ENCODE measurements at places on chromosomes 1 and 21.

DNA sequence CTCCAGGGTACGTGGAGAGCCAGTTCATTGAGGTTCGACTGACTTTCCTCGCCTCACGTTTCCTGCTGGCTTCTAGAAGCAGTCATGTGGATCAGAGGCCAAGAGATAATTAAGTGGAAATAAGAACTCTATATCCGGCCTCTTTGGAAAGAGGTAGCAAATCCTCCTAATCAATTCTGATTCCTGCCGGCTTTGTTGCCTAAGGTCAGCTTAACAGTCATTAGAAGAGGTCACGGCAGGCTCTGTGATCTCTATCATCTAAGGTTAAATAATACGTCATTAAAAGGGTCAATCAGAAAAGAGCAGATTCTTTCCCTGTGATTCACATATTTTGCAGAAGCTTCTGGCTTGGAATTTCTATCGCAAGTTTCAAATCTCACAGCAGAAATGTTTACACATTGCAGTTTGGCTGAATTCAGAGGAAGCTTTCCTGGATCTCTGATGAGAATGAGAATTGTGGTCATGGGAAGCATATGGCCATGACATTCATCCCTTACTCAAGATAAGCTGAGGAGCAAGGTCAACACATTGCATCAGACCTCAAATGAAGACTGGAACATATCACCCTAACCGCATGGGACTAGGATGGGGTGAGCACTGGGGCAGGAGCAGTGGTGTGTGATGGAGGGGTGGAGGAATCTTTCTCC, 189.4 kb downstream of the PBX1 start:
- no peak for DNase-seq

DNA sequence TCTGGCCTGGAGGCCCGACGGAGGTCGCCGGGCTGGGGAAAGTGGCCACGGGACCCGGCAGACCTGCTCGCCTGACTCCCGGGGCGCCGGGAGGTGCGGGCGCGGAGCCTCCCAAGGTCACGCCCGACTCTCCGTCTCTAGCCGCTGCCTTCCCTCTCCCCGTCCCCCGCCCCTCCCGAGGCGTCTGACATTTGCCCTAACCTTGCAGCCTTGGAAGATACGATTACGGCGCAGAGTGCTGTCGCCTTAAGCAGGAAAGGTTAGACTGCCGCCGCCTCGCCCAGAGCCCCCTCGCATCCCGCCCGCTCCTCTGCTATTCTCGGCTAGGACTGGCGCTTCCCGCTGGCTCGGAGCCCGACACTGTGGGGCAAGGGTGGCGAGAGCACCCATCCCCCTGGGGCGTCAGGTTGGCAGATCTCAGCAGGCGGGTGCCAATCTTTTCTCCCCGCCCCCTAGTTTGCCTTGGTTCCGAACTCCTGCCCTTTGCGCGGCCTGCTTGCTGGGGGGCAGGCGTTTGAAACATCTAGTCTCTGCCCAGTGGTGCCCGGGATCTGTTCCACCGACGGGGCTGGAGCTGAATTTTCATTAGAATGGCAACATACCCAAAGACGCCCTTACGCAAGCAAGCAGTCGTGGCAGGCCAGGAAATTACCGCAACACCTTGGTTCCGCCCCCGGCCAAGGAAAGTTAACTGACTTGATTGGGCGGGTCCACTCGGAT, 835 bp downstream of the PGM1 start:
- peak; percentile 63 for DNase-seq

- DNase-seq, result no peak
These were observed 34.8 kb downstream of the HSPG2 start for GRCh38 chr1:21902026-21903012.

DNA sequence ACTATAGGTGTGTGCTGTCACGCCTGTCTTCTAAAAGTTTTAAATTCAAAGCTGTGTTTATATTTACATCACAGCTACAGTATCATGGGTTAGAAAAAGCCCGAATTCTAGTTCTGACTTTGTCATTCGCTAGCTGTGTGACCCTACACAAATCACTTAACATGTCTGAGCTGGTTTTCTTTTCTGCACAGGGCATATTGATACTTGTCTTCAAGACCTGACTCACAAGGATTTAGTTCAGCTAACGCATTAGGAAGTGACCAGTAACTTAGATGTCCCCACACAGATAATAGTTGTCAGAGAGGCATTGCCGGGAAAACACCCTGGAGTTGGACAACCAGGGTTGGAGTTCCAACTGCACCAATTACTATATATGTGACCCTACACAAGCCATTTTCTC, 25.9 kb downstream of the GIPC2 start:
- DNase-seq, result no peak

DNA sequence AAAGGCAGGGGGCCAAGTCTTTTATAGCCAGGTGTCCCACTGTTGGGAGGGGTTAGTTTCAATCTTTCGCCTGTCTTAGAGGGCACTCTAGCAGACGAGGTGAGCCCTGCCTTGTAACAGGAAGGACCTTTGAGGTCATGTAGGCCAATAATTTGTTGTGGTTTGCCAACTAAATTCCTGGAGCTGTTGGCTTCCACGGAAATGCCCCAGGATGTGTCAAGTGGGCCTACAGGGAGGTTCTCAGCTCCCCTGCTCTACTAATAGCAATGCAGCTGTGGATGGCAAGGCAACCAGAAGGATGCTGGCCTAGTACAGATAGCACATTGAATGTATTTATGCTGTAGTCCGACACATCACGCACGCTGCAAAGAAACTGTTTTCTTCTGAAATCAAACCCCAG, 22.3 kb upstream of the CASQ2 start:
- DNase-seq, result no peak

DNA sequence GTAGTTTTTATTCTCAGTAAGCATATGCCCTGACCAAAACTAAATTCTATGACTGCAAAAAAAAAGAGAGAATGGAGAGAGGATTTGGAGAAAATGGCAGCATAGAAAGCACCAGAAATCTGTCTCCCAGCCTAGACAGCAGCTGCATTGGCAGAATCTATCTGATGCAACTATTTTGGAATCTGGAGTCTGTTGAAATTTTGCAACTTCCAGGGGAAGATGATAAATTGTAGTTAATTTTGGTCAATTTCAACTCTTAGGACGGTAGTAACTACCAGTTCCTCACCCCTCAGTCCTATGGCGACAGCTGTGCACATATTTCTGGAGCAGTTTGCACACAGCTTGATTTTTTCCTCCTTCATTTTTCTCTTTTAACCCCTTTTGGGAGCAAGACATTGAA, 10.9 kb downstream of the EXO5 start:
- no peak for DNase-seq

DNA sequence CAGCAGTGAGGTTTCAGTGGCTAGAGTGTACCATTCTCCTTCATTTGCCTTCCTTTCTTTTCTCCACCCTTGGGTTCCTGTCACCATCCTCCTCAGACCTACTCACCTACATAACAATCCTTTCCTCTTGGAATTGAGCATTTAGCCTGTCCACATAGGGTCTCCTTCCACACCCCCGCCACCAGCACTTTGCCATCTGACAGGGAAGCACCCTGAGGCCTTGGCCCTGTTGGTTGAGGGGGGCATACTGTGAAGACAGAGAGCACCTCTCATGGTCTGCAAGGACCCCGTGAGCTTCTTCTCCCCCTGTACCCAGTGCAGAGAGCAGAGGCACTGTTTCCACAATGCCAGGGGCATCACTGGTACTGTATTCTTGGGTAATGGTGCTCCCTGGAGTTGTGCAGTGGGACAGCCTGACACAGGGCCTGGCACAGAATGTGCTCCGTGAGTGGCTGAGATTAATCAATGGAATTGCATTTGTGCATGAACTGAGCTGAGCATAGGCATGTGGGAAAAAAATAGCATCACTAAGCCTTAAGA, 14.9 kb upstream of the SLC5A9 start:
- DNase-seq, result no peak

- DNase-seq, result no peak
These were observed 42.5 kb upstream of the LRRN2 start for GRCh38 chr1:204728045-204728444.

DNA sequence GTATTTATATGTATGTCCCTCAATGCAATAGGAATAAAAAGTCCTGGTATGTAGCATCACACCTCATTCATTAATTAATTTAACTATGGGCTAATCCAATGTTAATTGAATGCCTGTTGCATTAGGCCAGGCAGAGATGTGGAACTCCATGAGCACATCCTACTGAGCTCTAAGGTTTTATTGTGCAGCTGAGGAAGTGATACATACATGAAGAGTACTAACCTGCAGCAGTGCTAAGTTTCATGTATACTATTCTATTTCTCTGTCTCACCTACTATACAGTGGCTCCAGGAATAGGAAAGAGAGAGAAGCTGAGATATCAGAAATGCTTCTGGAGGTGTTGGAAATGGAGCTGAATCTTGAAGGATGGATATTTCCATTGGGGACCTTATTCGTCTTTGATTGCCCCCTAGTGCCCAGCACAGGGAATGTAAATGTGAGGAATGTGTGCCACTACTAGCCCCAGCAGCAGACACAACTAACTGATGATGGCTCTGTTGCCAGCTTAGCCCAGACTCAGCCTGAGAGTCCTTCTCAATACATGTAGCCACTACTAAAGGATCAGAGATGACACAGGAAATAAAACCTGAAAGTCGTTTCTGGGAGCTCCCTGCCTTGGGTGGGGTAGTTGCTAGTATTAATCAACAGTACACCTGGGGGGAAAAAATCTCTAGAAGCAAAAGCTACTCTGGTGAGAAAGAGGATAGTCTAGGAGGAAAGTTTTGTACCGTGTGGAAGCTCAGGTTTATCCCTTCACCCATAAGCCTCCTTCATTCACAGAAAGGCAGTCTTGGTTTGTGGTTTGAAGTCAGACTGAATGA, 173.3 kb upstream of the FOXD3 start:
- no peak for DNase-seq

GRCh38 chr1:18160290-18160942, 52.8 kb downstream of the IGSF21 start:
- DNase-seq, result no peak

DNA sequence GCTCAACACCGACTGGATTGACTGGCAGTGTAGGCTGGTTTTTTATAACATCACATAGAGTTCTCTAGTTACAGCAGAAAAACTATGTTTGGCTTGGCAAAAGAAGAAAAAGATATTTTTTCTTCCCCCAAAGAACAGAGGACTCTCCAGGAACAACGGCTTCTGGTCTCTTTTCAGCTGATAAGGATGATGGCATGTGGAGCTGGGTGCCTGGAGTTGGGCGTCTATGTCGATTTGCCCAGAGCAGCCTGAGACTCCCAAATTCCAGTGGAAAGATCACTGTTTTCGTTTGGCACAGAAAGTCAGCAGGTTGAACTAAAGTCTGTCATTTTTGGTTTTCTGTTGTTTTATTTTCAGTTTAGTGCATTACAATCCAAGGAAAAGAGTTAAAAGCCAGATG, 91.1 kb downstream of the SMYD2 start:
- DNase-seq, result no peak

GRCh38 chr1:118217141-118217838, 32.3 kb upstream of the SPAG17 start:
- DNase-seq, result no peak

- no peak for DNase-seq
These were observed 108.9 kb downstream of the NOS1AP start for GRCh38 chr1:162178432-162178831.

DNA sequence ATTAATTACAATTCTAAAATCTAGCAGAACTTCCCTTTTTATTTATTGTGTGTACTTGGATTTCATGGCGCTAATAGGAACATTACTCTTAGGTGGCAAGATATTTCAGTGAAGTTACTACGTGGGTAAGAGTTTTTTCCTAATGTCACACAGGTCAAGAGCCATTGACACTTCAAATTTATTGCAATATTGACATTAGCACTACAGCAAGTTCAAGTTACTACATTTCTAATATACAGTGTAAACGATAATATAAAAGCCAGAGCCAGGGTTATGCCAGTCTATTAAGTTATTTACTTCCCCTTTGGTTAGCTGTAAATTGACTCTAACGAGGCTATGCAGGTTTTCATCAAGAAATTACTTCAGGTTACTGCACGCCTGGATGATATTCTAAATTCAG, 29.7 kb downstream of the CHODL start:
- DNase-seq, result no peak

- DNase-seq, result no peak
These were observed 140.5 kb upstream of the KLHDC7A start for GRCh38 chr1:18340158-18340764.

DNA sequence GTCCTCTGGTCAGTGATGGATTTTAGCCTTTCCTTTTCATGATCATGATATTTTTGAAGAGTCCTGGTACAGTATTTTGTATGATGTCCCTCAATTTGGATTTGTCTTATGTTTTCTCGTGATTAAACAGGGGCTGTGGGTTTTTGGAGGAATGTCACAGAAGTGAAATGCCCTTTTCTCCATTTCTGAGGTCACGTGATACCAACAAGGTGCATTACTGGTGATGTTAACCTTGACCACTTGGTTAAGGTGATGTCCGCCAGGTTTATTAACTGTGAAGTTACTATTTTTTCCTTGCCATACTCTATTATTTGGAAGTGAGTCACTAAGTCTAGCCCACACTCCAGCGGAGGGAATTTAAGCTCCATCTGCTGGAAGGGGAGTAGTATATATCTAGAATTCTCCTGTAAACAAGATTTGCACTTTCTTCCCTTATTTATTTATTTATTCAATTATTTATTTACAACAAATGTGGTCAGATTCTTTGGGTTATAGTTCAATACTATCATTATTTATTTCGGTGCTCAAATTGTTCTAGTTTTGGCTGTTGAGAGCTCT, 123.4 kb downstream of the HIVEP3 start:
- DNase-seq, result no peak

GRCh38 chr1:94773296-94773809, 46.8 kb upstream of the SLC44A3 start:
- DNase-seq, result no peak

DNA sequence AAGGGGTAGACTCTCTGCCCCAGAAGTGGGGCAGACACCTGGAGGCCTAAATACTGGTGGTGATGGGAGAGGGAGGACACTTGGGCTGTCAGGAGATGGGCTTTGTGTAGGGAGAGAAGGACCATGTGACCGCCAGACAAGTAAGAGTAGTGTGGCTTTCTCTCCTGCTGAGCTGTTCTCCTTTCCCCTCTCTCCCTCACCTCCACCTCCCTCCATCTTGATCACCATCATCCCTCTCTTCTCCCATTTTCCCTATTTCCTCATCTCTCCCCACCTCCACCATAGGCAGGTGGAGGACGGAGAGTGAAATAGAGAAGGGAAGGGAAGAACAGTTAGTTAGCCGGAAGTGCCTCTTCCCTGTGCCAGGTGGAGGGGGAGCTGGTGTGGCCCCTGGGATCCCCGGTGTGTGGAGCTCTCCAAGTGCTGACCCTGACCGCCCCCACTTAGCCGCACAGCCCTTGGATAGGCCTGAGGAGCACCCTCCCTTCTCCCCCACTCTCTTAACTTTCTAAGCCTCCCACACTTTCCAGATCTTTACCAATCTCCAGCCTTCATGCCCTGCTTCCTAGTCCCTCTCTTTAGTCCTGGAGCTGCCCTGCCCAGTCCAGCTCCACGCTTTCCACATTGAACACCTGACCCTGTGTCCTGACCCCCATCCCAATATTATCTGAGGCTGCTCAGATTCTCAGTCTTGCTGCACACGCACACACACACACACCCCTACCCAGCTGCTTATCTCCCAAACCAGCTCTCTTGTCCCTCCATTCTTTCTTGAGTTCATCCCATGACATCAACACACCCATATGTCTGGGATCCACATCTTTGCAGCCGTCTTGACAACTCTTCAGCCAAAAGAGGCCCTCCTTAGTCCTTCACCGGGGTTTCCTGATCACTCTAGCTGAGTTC, 1.5 kb downstream of the CELF3 start:
- DNase-seq, result no peak

GRCh38 chr1:53317646-53318539, 10.0 kb downstream of the LRP8 start:
- DNase-seq, result no peak

GRCh38 chr1:36847761-36848160, 186.6 kb downstream of the GRIK3 start:
- no peak for DNase-seq

GRCh38 chr1:153430561-153430960, 14.2 kb downstream of the S100A7A start:
- DNase-seq, result no peak

GRCh38 chr1:5688081-5689077, 303.8 kb downstream of the NPHP4 start:
- DNase-seq, result no peak

All from right hindlimb (tissue), 1 donor.